ENCODE measurements at places on chromosomes 13 and 19.

DNA sequence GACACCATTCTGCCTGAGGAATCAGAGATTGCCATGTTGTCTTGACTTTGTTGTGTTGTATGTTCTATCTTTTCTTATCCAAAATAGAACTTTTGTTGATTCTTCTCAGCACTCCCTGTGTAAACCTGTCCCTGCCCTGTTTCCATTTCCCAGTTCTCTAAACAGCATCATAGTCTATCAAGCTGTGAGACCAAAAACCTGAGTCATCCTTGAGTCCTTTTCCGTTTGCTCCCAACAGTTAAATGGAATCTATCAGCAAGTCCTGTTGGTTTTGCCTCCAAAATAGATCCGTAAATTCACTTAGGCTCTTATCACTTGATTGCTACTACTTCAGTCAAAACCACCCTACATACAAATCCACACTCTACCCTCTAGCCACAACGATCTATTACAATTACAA, 667.1 kb downstream of the PCDH9 start:
- no peak for DNase-seq

- no peak for DNase-seq
Observed at GRCh38 chr13:64099994-64100393, 2684.3 kb upstream of the PCDH20 start.

GRCh38 chr13:48562296-48563066, 29.6 kb upstream of the RCBTB2 start:
- no peak for DNase-seq

DNA sequence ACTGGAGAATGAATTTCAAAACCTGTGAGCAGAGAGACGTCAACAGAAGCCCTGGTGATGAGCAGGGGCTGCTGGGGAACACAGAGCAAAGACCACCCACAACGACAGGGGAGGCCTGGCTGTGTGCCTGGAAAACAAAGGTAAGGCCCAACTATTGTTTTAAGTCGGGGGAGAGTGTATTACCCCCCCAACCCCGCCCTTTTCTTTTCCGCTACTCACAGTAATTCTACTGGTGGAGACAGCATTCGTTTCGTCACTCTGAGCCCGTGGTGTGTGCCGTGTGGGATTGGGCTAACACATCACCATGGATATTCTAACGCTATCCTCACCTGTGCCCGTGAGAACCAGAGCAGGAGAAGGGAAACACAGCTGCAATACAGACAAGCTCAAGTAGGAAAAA, 18.6 kb upstream of the ADPRHL1 start:
- no peak for DNase-seq

GRCh38 chr19:8666814-8667405, 31.7 kb downstream of the ACTL9 start:
- no peak for DNase-seq

GRCh38 chr13:23928985-23929384, 31.7 kb upstream of the C1QTNF9B start:
- DNase-seq = peak; percentile 35

GRCh38 chr19:325937-326565, 18.5 kb downstream of the MIER2 start:
- no peak for DNase-seq

DNA sequence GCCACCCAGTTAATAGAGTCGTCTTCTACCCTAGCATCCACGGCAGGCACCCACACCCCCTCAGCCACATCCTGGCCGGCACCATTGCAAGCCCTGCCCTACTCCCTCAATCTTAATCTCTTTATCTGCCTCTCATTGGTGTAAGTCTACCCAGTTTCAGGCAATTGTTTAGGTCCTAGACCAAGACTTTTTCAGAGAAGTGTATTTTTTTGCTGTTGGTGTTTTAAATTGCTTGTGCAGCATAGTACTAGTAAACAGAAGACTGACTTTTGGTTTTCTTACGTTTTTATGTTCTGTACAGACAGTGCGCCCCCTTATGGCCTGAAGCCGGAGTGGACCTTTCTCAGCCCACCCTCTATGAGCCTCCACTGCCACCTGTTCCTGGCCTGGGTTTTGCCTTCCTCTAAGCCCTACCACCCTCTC, 2.3 kb upstream of the LCP1 start:
- peak; percentile 11 for DNase-seq

- DNase-seq = no peak
Observed at GRCh38 chr13:54004026-54004699, 975.5 kb downstream of the OLFM4 start.

DNA sequence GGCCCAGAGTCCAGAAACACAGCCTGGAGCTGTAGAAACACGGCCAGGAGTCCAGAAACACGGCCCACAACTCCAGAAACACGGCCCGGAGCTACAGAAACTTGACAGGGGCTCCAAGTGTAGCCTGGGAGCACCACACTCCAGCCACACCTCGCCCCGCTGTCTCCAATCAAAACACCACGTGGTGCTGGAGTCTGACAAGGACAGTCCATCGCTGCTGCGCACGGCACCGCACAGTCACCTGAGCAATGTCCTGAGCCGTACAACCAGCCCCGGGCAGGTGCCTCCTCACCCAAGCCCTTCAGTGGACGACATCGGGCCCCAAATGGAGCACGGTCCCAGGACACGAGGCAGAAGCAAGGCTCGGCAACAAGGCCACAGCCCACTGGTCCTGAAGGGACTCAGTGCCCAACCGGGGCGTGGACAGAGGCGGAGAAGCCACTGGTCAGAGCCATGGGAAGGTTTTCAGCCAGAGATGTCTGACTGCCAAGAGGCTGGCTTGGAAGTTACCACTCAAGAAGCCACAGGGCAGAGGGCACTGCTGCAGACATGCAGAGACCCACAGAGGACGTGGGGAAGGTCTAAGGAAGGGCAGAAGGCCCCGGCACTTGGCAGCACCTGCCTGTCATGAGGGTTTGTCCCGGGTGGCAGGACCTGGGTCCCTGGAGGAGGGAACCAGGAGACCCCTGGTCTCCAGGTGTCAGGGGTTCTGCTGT, 19.7 kb upstream of the PLPP2 start:
- DNase-seq = no peak

Data from urothelium cell line (cell line).